ENCODE measurements at places on chromosomes 2 and 18.

GRCh38 chr2:45269149-45269793 is 260.0 kb upstream of the SIX2 start:
- no peak for DNase-seq

- no peak for DNase-seq
These were observed 68.6 kb downstream of the ZBTB7C start for GRCh38 chr18:48340560-48340959.

- no peak for DNase-seq
These were observed 36.8 kb downstream of the RNU4ATAC start for GRCh38 chr2:121567452-121567851.

- DNase-seq = no peak
These were observed 58.1 kb downstream of the IL1R2 start for GRCh38 chr2:102049756-102050443.

DNA sequence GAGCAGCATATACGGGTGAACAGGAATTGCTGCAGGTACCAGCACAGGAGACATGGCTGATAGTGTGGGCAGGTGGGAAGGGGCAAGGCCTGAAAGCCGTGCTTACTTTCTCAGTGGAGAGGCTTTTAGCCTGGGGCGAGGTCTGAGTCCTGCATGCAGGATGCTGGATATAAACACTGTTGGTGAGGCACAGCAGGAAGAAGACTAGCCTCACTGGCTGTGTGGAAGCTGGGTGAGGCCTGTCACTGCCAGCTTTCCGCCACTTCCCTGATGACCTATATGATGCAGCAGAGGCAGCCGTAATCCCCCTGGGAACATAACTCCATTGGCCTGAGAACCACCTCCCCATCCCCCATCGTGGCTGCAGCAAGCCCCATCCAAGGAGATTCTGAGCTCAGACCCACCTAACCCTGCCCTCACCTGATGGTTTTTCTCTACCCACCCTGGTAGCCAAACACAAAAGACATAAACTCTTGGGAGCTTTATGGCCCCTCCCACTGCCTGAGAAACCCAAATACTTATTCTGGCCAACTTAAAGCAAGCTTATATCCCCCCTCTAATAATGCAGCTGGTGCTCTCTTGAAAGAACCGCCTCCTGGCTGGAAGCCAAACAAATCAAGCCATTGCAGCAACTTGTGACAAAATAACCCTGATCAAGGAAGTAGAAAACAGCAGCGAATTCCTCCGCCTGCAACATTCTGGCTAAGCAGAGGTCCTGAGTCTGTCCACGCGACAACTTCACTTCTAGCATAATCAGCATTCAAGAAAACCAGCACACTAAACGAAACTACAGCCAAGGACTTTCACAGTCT is 54.6 kb upstream of the DSC1 start:
- DNase-seq = no peak

DNA sequence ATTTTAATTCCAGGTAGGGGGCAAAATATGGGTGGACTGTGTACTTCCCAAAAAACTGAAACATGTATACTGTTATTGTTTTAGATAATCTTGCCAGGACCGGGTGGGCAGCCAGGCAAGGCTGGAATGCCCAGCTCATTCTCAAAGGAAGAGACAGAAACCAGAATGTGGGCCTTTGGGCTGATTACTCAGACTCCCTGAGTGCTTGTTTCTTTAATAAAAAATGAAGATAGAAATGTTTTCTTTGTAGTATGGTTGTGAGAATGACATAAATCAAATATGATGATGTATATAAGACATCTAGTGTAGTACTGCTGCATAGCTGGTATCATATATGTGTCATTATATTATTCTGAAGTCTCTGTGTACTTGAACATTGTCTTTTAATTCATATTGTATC is 231.6 kb upstream of the NT5C1B start:
- no peak for DNase-seq

- no peak for DNase-seq
These were observed 87.9 kb upstream of the ETAA1 start for GRCh38 chr2:67309281-67309680.

DNA sequence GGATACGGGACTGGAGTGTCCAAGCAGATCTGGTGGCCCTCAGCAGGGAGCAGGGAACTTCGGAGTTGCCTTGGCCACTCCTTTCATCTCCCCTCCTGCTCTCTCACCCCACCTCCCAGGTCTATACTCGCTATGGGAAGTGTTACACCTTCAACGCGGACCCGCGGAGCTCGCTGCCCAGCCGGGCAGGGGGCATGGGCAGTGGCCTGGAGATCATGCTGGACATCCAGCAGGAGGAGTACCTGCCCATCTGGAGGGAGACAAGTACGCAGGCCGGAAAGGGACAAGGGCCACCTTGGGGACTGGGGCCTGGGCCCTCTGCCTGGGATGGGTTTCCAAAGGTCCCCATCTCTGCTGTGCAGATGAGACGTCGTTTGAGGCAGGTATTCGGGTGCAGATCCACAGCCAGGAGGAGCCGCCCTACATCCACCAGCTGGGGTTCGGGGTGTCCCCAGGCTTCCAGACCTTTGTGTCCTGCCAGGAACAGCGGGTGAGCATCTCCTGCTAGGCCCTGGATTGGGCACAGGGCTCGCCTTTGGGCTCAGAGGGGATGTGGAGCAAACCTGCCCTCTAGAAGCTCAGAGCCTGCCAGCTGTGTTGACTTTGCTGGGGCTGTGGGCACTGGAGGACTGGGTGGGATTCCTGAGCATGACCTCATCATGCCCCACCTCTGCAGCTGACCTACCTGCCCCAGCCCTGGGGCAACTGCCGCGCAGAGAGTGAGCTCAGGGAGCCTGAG is 11.8 kb downstream of the CHPF start:
- no peak for DNase-seq

- DNase-seq = no peak
These were observed 10.0 kb upstream of the STARD7 start for GRCh38 chr2:96218508-96219131.

DNA sequence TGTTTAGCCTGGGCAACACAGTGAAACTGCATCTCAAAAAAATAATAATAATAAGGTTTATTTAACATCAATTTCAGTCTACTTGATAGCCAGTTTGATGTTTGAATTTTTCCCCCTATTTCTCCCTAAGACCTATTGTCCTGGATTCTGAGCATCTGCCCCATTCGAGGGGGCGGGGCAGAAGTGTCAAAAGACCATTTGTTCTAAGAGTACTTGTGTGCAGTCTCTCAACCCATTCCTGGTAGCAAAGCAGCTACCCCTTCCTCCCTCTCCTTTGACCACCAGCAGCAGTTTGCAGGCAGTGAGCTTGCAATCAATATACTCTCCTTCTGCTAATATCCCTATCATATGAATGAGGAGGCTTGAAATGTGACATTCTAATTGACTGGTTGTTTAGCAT is 71.9 kb downstream of the VWC2L start:
- no peak for DNase-seq

DNA sequence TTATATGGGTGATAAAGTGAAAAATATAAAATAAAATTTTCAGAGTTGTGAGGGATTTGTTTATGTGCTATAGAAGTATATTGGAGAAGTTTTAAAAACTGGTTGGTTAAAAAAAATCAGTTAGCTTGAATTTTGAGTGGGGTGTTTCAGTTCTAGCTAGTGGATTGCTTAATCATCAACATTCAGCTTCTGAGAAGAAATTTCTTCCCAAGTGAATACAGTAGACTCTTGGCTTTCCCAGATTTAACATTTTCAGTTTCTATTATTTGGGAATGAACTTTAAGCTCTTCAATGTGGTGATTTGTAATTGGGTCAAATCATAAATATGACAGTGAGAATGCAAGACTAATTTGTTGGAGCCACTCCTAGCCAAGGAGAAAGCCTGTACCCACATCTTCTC is 120.8 kb downstream of the PLCL1 start:
- no peak for DNase-seq

DNA sequence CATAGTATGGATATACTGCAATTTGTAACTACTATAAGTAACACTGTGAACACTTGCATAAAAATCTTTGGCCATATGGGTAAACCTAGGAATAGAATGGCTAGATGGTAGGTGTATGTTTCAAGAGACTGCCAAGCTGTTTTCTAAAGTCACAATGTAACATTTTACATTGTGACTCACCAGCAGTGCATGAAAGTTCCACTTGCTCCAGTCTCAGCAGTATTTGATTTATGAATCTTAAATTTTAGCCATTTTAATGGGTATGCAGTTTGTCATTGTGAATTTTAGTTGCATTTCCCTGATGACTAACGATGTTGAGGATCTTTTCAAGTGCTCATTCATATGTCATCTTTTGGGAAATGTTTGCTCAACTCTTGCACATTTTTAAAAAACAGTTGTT is 86.1 kb downstream of the FARSB start:
- DNase-seq = no peak

DNA sequence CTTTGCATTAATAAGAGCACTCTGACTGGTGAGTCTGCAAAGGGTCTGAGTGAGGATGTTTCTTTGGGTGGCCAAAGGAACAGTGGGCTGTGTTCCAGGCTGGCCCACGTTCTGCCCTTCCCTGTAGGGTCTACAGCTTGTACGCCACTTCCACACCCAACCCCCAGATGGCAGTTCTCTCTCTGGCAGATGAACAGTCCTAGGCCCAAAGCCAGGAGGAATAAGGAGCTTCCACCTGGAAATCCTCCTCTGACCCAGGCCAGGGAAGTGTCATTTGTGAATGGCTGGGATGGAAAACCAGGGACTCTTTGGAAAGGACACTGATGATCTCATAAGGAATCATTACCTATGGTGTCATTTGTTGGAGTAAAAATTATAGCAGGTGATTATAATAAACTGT is 6.6 kb downstream of the OTOF start:
- DNase-seq = no peak

GRCh38 chr2:222256250-222256649 is 42.5 kb downstream of the PAX3 start:
- DNase-seq = no peak

GRCh38 chr18:36335476-36336279 is 38.2 kb downstream of the FHOD3 start:
- DNase-seq = no peak

DNA sequence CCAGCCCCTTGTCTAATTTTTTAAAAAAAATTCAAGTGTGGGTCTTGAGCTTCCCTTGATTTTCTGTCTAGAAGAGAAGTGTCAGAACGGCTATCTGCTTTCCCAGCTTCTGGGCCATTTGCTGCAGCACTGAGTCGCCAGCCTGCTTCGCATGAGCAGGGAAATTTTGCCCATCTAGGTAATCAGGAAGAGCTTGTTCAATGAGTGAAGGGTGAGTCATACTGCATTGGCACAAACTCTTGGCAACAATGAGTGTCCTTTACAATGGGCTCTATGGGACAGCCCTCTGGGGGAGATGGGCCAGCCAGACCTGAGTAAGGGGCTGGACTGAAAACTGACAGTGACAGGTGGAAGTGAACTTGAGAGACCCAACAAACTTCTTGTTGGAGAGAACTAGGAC is 2.4 kb upstream of the RNF144A start:
- DNase-seq = no peak

GRCh38 chr18:60555625-60556024 is 183.1 kb upstream of the MC4R start:
- DNase-seq = no peak

DNA sequence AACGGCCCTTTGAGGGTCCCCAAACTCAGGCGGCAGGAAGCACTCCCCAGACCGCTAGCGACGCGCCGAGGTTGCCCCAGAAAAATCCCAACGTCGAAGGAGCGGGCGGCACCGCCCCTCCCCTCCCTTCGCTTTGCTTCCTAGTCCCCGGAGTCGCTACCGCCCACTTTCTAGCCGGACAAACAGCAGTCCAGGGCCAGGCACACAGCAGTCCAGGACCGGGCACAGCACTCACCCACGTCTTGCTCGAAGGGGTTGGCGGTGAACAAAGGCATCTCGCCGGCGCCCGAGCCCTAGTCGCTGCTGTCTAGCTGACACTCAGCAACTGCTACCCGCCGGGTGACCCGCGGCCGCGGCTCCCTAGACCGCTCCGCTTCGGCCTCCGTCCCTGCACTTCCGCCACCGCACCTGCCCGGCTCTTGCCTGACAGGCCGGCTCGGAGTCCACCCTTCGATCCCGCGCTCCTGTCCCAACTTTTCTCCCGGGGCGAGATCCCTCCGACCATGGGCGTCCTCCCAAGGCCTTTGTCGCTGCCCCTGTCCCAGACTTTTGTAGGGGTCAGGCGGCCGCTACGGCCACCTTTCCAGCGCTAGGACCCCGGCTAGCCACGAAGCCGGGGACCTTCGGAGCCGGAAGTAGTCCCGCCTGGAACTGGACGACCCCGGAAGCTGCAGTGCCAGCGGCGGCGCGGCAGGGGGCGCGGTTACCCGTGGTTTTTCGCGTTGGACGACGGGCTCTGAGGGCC is at the start of gene STAM2:
Gene STAM2 (minus strand): TSS at position 396 of the 745 bp plus-strand sequence. CDS start 121 bp downstream, at position 275.
- peak; percentile 97 for DNase-seq
